ENCODE measurements at places on chromosomes 3 and 15.

- DNase-seq, result no peak
These were observed 45.4 kb downstream of the BTD start for GRCh38 chr3:15646851-15647511.

DNA sequence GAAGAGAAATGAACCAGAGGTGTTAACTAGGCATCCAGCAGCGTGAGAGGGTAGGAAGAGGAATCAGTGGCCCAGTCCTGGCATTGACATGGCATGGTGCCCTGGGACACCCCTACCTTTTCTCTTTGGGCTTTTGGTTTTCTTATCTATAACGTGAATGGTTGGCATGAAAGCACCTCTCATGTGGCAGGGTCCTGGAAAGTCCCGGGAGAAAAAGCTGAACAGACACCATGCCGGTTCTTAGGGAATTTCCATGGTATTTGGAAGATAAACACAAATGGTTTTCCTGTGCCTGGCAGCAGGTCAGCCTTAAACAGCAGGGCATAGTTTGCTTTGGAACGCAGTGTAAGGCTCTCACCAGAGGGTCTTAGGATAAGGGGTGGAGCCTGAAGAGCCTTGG, 15.4 kb downstream of the ARNT2 start:
- DNase-seq, result no peak

GRCh38 chr3:411226-411625, 214.7 kb downstream of the CHL1 start:
- no peak for DNase-seq

DNA sequence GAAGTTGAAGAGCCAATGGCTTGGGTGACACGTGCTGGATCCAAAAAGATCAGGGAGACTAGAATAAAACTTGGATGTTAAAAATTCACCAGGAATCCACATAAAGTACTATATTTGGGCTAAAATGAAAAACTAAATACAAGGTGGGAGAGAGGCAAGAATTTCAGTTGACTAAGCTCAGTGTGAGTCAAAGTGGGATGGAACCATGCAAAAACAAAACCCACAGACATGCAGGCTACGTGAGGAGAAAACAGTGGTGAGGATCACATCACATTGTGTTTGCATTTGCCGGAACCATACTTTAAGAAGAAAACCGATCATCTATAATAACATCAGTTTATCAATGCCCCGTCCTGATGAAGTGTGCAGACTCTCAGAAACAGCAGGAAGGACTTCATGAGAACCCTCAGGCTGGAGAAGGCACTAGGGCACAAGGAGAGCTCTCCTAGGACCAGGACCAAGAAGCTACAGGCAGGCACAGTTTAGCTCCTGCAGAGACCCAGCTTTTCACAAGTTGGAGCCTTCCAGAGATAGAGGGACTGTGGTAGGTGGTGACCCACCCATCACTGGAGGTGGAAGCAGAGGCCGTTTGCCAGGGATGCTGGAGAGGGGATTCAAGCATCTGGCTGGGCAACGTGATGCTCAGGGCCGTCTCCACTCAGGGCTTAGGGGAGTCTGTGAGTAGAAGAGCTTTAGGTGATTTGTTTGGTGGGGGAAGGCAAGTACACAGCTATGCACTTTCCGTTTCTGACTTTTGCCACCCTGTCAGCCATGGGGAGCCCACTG, 29.0 kb upstream of the NR2E3 start:
- DNase-seq, result no peak

DNA sequence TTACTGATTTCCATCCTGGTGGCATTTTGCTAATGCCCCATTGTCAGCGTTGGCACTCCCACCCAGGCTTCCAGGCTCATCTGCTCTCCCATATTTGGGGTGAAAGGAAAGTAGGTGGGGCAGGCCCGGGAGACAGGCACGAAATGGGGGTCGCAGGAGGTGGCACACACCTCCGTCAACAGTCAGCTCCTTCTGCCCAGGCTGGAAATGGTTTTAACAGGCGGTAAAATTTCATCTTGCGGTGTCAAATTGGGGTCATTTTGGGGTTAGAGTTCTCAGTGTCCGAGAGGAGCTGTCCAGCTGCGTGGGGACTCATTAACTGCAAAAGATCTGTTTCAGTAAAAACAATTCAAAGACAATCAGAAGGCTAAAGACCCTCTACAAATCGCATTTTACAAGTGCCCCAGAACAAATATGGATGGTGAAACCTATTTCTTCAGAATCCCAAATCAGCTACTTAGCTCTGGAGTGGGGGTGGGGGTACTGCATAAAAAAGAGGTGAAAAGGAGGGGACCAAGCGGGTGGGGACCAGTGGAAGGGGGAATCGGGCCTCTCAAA, 4.2 kb upstream of the MEIS2 start:
- DNase-seq, result no peak

GRCh38 chr15:71807691-71808091, 2.7 kb upstream of the NR2E3 start:
- no peak for DNase-seq

DNA sequence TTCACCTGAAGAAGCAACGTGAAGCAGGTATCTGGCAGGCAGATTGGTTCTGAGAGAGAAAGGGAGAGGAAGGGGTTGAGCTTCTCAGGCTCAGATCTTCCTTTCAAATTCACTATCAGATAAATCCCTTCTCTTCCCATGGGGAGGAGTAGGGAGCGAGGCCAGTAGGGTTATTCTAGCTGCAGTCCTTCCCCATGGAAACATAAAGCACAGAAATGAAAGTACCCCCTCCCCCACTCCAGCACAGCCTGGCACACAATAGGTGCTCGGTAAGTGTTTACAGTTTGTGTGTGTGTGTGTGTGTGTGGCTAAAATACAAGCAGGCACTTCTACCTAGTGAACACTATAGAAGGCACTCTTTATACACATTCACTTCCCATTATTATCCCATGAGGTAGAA, 20.8 kb upstream of the VPS8 start:
- DNase-seq, result no peak

GRCh38 chr3:125057186-125057850, 1.5 kb upstream of the HEG1 start:
- no peak for DNase-seq

- no peak for DNase-seq
These were observed 472 bp downstream of the BSN start for GRCh38 chr3:49554633-49555265.

DNA sequence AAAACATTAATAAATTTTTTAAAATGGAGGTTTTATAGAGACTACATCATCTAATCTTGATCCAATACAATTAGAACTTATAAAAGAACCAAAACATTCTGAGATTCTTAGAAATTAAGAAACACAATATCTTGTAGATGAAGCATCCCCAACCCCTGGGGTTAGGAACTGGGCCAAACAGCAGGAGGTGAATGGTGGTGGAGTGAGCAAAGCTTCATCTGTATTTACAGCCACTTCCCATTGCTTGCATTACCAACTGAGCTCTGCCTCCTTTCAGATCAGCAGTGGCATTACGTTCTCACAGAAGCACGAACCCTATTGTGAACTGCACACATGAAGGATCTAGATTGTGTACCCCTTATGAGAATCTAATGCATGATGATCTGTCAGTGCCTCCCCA, 36.3 kb downstream of the KNL1 start:
- DNase-seq, result no peak

DNA sequence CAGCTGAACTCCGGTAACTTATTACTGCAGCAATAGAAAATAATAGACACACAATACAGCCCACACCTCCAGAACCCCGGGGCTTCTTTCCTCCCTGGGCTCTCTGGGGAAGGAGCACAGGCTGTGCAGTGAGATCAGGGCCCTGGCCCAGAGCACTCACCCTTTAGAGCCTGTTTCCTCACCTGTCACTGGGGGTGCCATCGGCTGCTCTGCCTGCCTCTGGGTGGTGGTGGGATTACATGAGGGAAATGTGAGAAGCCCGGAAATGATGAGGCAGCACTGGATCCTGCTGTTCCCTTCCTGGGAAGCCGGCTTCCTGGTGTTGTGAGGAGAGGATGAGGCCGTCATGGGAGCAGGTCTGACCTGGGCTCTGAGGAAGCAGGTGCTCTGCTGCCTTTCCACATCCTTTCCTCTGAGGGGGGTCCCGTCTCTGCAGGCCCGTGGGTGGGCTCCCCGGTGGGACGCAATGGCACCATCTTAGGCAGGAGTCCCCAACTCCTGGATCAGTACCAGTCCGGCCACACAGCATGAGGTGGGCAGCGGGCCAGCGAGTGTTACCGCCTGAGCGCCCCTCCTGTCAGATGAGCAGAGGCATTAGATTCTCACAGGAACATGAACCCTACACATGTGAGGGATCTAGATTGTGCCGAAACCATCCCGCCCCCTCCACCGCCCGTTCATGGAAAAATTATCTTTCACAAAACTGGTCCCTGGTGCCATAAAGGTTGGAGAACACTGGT, 220.9 kb upstream of the CTDSPL start:
- DNase-seq, result no peak

- DNase-seq, result no peak
These were observed 158.6 kb downstream of the MEIS2 start for GRCh38 chr15:36941798-36942197.

- no peak for DNase-seq
These were observed 40.1 kb downstream of the VGLL4 start for GRCh38 chr3:11603628-11604027.

DNA sequence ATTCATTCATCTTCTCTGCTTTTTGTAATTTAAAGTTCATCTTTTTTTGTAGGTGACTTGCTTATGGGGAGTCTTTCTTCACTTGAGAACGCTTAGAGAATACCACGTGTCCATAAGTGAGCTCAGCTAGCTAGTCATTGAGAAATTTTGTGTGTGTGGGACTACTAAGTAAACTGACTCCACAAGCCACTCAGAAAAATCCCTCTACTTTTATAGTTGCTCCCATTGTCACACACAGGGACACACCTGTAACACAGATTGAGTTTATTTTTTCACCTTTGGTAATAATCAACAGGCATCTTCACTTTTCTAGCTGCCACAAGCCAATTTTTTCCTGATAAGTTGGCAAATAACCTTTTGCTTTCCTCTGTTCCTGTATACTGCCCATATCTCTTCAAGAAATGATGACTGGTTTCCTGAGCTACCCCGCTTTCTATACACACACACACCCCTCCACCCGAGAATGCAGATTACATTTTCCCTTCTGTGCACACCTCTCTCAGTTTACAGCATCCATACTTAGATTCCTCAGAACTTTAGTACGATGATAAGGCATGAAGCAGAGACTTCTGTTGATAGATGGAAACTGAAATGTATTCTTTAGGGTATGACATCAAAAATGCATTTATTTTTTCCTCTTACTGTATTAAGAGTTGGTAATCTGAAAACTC, 4.6 kb downstream of the TSC22D2 start:
- DNase-seq, result no peak

- no peak for DNase-seq
These were observed 242.6 kb upstream of the TPRG1 start for GRCh38 chr3:188929137-188929536.

DNA sequence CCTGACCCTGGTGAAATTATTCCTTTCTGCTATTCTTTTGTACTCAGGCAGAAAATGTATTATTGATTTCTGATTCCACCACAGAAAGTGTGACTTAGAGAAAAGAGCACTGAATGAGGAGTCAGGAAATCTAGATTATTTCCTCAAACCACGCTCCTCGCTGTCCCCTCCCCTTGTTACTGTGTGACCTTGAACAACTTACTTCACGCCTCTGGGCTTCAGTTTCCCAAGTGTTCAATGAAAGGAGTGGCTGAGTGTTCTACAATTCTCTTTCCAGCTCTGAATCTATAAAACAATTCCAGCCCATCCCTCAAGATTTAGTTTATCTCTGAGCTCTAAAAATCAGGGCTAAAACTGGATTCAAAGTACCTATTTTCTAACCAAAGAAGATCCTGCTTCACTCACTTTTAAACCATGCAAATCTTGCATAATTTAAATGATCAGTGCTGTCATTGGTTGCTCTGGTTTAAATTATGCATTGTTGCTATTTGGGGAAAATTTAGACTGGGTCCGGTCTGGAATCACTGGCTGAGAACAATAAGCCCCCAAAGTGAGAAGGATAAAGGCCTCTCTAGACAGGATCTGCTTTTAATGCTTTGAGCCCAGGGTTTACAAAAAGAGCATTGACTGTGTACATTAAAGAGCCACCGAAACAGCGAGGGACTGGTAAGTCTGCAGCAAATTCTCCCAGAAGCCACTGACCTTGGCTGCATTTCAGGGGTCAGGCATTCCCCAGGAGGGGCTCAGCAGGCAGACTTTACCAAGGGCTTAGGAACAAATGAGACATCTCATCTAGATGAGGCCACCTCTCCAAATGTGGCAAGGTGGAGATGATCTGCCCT, 3.2 kb downstream of the TNIK start:
- DNase-seq, result no peak

- no peak for DNase-seq
These were observed 1.2 kb downstream of the TWF2 start for GRCh38 chr3:52237657-52238172.

DNA sequence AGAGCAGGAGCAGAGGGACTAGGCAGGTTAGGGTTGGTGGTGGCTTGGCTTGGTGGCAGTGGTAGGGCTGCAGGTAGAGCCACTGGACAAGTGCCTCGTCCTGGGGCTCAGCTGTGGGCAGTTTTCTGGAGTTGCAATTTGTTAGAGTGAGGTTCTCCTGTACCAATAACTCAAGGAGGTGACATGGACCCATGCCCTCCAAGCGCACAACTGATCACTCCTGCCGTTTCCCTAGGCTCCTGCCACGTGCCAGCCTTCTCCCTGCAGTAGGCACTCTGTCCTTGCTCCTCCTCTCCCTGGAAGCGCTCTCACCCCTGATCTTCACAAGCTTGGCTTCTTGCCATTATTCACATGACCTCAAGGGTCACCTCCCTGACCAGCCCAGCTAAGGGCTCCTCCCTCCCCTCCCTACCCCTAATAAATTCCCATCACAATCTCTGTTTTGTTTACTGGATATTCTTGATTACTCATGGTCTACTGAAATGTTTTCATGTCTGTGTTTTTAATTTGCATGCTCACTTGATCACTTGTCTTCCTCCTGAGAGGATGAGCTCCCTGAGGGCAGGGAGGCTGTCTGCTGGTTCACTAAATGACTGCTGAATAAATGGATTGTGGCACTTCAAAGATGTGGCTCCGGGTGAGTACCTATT, 3.3 kb downstream of the WNT7A start:
- no peak for DNase-seq
